ENCODE measurements at places on chromosomes 1 and 21.
A peak's percentile ranks its signal among the peaks of the same experiment; 100 is the strongest.

GRCh38 chr1:227214207-227214606 is 104.1 kb downstream of the CDC42BPA start:
- DNase-seq: no peak

GRCh38 chr21:15210235-15210678 is 145.5 kb upstream of the NRIP1 start:
- peak; percentile 64 for DNase-seq

- no peak for DNase-seq
Measured at GRCh38 chr1:192861860-192862259, 53.0 kb downstream of the RGS2 start.

- DNase-seq: no peak
Measured at GRCh38 chr1:164638492-164639202, 79.7 kb downstream of the PBX1 start.

- DNase-seq: no peak
Measured at GRCh38 chr1:190376044-190376443, 101.6 kb downstream of the BRINP3 start.

DNA sequence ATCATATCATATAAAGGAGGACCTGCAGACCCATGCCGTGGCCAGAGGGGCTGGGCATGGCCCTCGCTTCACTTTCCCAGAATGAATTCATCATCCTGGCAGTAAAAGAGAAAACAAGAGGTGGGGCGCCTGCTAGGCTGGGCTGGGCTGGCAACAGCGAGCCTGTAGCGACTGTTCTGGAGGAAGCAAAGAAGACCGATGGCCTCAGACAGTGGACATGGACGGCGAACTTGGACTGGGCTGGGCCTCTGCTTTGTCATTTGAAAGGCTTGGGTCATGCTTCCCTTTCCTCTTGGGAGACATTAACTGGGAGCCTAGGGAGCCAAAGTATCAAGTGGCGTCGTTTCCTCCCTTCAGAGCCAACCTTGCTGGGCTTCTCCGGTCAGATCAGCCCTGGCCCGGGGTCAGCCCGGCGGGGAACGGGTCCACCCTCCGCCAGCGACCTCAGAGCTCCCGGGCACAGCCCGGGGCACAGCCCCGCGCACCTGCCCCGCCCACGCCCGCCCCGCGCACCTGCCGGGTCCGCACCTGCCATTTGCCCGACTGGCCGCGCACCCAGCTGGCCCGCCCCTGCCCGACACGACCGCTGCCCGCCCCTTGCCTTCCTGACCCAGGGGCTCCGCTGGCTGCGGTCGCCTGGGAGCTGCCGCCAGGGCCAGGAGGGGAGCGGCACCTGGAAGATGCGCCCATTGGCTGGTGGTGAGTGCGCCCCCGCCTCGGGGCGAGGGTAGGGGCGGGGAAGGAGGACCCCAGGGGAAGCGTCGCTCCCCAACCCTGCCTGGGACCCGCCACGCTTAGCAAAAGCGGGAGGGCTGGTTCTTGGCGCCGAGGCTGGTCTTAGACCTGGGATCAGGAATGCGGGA is at the start of gene FAM3B:
TSS of gene FAM3B (plus strand) at position 602 of the 863 bp plus-strand sequence. CDS start at position 681, 79 bp downstream.
- no peak for DNase-seq
